HuH-7 (cell line): ENCODE measurements at places on chromosomes 7 and 10.

GRCh38 chr10:96665306-96665705 is 55.0 kb downstream of the PIK3AP1 start:
- no peak for DNase-seq

- DNase-seq, result no peak
Observed at GRCh38 chr10:75623310-75624093, 192.1 kb downstream of the LRMDA start.

DNA sequence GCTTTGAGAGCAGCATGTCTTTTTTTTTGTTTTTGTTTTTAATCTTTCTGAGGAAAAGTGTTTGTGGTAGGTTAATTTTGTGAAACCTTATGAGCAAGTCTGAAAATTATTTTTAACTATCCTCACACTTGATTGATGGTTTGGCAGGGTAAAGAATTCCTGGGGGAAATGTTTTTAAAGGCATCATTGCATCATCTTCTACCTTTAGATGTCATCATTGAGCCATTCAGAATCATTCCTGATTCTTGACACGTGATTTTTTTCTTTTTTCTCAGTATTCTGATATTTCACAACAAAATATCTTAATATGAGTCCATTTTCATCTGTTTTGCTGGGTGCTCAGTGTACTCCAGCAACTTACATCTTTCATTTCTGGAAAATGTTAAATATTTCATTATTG is 28.3 kb downstream of the PALS2 start:
- no peak for DNase-seq

- DNase-seq, result no peak
Observed at GRCh38 chr10:16952080-16952479, 134.9 kb upstream of the RSU1 start.

DNA sequence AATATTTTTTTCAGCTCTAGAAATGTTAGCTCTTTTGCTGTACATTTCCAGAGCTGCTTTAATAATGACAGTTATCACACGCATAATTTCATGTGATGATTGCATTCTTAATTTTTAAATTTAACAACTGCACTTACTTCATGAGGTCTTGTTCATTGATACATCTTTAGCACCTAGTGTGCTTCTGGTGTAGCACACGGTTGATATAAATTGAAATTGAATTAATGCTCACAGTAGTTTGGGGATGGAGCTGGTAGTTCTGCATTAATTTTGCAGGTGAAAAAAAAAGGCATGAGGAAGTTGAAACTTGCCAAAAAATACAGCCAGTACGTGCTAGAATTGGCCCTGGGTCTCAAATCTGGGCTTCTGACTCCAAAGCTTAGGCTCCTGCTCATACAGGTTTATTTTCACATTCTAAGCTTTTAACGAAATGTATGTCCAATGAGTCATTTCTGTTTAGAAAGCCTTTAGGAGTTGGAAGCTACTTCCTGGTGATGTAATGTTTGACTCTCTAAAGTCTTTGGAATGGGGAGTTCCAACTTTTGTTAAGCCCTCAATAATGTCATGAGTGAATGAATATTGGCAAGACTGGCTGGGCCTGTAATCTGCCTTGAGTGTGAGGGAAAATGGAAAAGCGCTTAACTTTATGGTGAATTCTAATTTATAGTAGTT is 62.5 kb downstream of the DAGLB start:
- no peak for DNase-seq

DNA sequence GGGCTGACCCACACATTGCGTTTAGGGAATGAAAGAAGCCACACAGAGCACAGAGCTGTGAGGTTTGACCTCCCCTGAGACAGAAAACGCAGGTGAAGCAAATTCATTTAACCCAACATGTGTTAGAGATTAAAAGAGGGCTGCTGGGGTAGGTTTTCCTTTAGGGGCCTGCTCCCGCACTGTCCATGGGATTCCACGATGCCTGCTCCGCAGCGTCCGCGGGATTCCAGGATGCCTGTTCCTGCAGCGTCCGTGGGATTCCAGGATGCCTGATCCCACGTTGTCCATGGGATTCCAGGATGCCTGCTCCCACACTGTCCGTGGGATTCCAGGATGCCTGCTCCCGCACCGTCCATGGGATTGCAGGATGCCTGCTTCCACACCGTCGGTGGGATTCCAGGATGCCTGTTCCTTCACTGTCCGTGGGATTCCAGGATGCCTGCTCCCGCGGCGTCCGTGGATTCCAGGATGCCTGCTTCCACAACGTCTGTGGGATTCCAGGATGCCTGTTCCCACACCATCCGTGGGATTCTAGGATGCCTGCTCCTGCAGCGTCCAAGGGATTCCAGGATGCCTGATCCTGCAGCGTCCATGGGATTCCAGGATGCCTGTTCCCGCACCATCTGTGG is 78.7 kb downstream of the VIPR2 start:
- no peak for DNase-seq
